ENCODE measurements at places on chromosomes 7 and 10.

GRCh38 chr7:117562759-117563158 is 82.9 kb downstream of the CFTR start:
- no peak for DNase-seq

- no peak for DNase-seq
Observed at GRCh38 chr7:139452958-139453672, 30.4 kb downstream of the KLRG2 start.

GRCh38 chr10:5284311-5285057 is 80.3 kb upstream of the UCN3 start:
- peak; percentile 17 for DNase-seq

GRCh38 chr10:119209035-119209735 is 1.8 kb downstream of the GRK5 start:
- DNase-seq = peak; percentile 32

DNA sequence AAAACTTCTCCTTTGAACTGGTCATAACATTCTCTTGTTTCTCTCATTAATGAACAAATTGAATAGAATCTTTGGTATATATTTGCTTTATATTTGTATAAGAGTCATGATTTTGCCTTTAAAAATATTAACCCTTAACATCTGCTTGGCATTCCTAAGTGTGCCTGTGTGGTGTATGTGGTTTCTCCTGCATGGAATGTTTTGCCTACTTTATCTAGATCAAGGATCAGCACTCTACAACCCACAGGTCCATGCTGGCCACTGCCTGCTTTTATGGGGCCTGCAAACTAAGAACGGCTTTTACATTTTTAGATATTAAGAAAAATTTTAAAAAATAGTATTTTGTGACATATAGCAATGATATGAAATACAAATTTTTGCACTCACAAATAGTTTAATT is 4.3 kb upstream of the LAMB4 start:
- DNase-seq = no peak

GRCh38 chr10:121854809-121855445 is 72.9 kb downstream of the ATE1 start:
- no peak for DNase-seq

GRCh38 chr7:76997381-76998284 is 34.5 kb downstream of the SPDYE17 start:
- DNase-seq = no peak

GRCh38 chr10:86699541-86699940 is 31.2 kb downstream of the LDB3 start:
- no peak for DNase-seq

DNA sequence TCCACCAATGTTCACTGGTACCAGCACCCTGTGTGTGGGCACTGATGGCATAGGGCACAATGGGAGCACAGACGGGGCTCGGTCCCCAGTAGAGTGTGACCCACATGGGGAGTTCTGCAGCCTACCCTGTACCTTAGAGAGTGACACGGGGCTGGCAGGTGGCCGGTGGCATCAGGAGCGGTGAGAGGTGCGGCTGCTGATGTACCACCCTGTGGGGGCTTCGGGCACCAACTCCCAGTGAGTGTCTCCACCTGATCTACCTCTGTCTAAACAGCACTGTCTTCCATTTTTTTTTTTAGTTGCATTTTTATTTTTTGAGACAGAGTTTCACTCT is 4.1 kb downstream of the JAKMIP3 start:
- DNase-seq = no peak

GRCh38 chr10:31709028-31709427 is 219.6 kb downstream of the ARHGAP12 start:
- no peak for DNase-seq

DNA sequence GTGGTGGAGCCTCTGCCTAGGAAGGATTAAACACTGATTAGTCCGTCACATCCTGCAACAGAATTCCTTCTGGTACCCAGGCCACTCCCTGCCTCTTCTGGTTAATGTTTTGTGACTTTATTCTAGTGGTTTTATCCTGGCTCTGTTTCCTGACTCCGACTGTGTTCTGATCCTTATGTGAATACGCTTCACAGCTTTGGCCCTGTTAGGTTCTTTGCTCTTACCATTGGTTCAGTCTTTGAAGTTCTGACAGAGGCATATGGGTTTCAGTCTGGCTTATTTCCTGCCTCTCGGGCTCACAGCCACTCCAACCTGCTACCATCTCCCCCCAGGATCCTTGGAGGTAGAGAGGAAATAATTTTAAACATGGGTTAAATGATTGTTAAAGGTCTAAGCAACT is 23.2 kb upstream of the FGL2 start:
- no peak for DNase-seq

DNA sequence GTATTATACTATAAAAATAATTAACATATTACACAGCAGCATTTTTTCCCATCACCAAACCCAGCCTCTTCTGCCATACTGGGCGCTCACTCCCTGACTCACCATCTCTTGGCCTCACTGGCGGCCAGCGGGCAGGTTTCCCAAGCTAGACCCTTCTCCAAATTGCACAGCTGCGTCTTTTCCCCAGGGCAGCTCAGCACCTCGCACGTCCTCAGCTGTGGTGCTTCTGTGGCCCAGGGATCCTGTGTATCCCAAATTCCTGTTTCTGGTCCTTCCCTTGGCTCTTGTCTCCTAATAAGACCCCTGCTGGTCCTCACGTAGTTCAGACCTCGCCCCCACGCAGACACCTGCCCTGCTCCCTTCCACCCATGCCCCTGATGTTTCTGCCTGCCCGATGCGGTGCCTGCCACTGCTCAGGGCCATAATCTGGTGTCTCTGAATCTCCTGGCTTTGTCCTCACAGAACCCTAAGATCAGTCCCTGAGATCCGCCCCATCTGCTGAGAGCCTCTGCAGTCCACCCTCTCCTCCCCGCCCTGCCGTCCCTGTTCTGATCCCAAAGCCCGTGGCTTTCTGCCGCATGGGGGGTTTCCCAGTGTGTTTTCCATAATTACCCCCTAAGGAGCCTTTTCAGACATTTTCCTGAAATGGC is 290.1 kb downstream of the TCERG1L start:
- DNase-seq = no peak

GRCh38 chr10:56547163-56547562 is 186.1 kb upstream of the ZWINT start:
- DNase-seq = no peak

GRCh38 chr10:86180861-86181260 is 185.7 kb downstream of the GRID1 start:
- DNase-seq = no peak

- DNase-seq = no peak
Observed at GRCh38 chr10:112649822-112650152, 202.8 kb downstream of the VTI1A start.
